ENCODE measurements at places on chromosomes 6 and 20. TPM values are rescaled to one million over a fixed set of nuclear protein-coding genes. Genes with fewer than 3 reads are reported as not detected.

- H3K4me3 ChIP-seq: no peak overlapping the region
- DNase-seq: no peak
- no peaks in the 10 kb centered on the region for H3K36me3 ChIP-seq
- H3K27me3 ChIP-seq: peaks cover 3% of the 10 kb centered on the region
- H3K27ac ChIP-seq: no peak overlapping the region
These were observed 311.9 kb upstream of the CITED2 start for GRCh38 chr6:139686308-139686707.

DNA sequence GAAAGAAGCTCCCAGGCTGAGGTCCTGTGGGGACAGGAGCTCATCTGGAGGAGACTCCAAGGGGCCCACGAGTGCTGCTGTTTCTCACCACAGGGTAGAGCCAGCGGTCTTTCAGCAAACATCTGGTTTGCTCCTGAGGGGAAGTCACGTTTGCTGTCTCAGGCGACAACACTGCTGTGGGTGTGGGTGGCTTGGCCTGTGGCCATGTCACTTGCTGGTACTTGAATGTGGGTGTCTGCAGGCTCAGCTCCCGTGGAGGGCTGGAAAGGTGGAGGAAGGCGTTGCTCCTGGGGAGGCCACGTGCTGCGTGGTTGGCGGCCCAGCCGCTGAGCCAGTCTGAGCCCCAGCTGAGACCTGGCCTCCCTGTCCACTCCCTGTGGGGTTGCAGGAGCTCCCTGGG, 52.8 kb upstream of the MPC1 start:
- no peaks in the 10 kb centered on the region for H3K36me3 ChIP-seq
- H3K4me1 ChIP-seq: peaks cover 10% of the 10 kb centered on the region
- no peak overlapping the region for H3K4me3 ChIP-seq
- peaks cover 25% of the 10 kb centered on the region for H3K27me3 ChIP-seq
- no peak overlapping the region for H3K27ac ChIP-seq

Gene TTLL9
- total RNA-seq: not detected

Gene EEF1E1
- total RNA-seq: 35.9 TPM

GRCh38 chr6:70663881-70664466, 3.7 kb upstream of the SMAP1 start:
- no peak for DNase-seq
- H3K4me1 ChIP-seq: peaks cover 19% of the 10 kb centered on the region
- no peak overlapping the region for H3K27ac ChIP-seq
- peaks cover 22% of the 10 kb centered on the region for H3K27me3 ChIP-seq

GRCh38 chr20:32871627-32872160, 13.0 kb downstream of the EFCAB8 start:
- H3K27ac ChIP-seq: no peak overlapping the region
- H3K4me1 ChIP-seq: peaks cover 2% of the 10 kb centered on the region
- no peak overlapping the region for H3K4me3 ChIP-seq
- DNase-seq: no peak
- H3K27me3 ChIP-seq: no peaks in the 10 kb centered on the region

DNA sequence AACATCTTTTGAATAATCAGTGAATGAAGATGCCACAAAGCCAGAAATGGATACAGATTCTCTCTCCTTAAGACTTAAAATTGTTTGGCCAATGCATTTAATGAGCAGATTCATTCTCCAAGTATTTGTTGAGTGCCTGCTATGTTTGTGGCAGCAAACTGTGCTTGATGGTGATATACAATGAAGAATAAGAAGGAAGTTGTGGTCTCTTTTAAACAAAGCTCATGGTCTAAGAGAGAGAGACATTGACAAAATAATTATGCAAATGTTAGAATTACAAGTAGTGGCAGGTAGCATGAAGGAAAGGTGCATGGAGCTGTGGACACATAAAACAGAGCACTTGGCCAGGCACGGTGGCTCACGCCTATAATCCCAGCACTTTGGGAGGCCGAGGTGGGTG, 28.3 kb downstream of the NFATC2 start:
- H3K27ac ChIP-seq: peak overlapping the region; percentile 86
- H3K4me3 ChIP-seq: peak overlapping the region; percentile 0
- peaks cover 51% of the 10 kb centered on the region for H3K36me3 ChIP-seq

- peak within 1 kb of the TSS; percentile 97 for H3K4me3 ChIP-seq
- H3K36me3 ChIP-seq: peaks cover 18% of the 10 kb centered on the region
- peak within 1 kb of the TSS; percentile 85 for H3K27ac ChIP-seq
- peaks cover 33% of the 10 kb centered on the region for H3K4me1 ChIP-seq
These were observed at the start of gene CDYL for GRCh38 chr6:4776131-4776492. Gene CDYL (plus strand): TSS chr6:4776404. CDS start chr6:4776784, 380 bp downstream.

DNA sequence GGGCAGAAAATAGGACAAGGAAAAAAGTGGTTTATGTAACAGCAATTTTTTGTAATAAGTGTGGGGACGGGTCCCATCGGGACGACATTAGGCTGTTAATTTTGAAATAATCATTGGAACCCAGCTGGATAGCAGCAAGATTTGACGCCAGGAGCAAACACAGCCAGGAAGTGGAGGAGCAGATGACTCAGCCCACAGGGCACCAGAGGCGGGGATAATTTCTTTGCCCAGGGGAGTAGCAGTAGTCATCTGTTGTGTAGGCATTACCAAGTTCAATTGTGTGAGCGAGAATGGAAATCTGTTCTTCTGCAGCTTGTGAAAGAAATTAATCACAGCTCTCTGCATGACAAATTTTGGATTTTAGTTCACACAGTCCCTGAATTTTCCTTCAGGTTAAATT, 22.6 kb upstream of the RIN2 start:
- no peaks in the 10 kb centered on the region for H3K36me3 ChIP-seq
- no peak for DNase-seq
- no peaks in the 10 kb centered on the region for H3K4me1 ChIP-seq
- H3K27me3 ChIP-seq: no peaks in the 10 kb centered on the region
- no peak overlapping the region for H3K4me3 ChIP-seq

Gene SLC13A3
- total RNA-seq: 0.47 TPM

- no peak overlapping the region for H3K4me3 ChIP-seq
- peaks cover 12% of the 10 kb centered on the region for H3K27me3 ChIP-seq
- no peak for DNase-seq
- H3K36me3 ChIP-seq: no peaks in the 10 kb centered on the region
- H3K27ac ChIP-seq: no peak overlapping the region
These were observed 183.4 kb downstream of the LY86 start for GRCh38 chr6:6771964-6772363.

Gene PSORS1C1
- not detected for total RNA-seq

Gene RUNX2
- total RNA-seq: 6.7 TPM

DNA sequence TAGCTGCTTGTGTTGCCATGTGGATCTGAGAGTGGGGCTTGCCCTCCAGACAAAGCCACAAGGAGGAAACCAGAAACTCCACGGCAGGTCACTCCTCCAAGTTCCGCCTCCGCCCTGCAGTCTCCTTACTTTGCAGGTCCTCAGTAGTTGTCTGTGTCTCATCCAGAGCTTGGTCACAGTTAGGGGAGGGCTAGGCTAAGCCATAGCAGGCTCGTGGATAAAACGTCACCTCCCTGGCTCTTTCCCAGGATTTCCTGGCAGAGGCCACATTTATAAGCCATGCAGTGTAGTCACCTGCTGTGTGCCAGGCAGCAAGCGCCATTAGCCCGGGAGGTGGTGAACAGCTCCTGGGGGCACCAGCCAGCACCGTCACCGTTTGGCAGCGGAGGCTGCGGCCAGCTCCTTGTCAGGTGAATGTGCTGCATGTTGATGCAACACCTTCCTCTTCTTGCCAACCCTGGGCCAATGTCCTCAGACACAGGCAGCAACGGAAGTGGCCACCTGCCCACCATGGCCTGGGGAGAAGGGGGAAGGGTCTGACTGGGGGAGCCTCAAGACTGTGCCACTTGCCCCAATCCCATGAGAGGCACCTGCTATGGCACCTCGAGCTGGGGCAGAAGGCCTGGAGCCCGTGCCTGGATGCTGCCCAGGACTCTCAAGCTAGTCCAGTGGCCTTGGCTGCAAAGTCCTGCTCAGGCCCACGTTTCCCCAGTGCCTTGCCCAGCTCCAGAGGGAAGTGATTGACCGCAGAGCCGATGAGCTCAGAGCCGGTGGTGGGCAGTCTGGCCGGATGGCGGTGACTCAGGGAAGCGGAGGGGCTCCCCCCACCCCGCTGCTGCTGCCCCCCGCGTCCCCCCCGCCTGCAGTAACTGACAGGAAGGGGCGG, 39.0 kb upstream of the SLCO4A1 start:
- H3K27me3 ChIP-seq: no peaks in the 10 kb centered on the region
- H3K4me1 ChIP-seq: peaks cover 43% of the 10 kb centered on the region
- H3K36me3 ChIP-seq: no peaks in the 10 kb centered on the region
- peak; percentile 93 for DNase-seq

GRCh38 chr20:15154070-15154469, 816.7 kb upstream of the FLRT3 start:
- H3K4me1 ChIP-seq: no peaks in the 10 kb centered on the region
- H3K27ac ChIP-seq: no peak overlapping the region
- H3K4me3 ChIP-seq: no peak overlapping the region
- no peaks in the 10 kb centered on the region for H3K36me3 ChIP-seq
- DNase-seq: no peak

DNA sequence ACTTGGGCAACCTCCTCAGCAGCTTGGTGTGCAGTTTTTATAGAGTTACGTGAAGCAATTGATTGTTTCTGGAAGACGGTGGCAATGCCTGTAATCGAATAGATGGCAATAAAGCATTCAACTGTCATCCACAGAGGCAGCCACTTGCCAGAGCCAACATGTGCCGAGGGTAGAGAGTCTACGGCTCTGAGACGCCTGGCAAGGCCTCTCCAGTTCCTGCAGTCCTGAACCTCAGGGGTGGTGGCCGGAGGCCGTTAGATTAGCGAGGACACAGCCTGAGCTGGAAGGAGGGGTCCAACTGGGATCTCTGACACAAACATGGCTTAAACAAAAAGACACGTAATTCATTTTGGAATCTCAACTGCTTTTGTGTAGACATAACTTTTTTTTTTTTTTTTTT, 775 bp upstream of the TTLL2 start:
- no peak for DNase-seq
- no peaks in the 10 kb centered on the region for H3K4me1 ChIP-seq
- no peak overlapping the region for H3K4me3 ChIP-seq
- no peak overlapping the region for H3K27ac ChIP-seq
- no peaks in the 10 kb centered on the region for H3K27me3 ChIP-seq

Gene IMPG1
- total RNA-seq: not detected

Gene RSPO3
- total RNA-seq: not detected

- H3K36me3 ChIP-seq: no peaks in the 10 kb centered on the region
- H3K4me3 ChIP-seq: no peak overlapping the region
- no peaks in the 10 kb centered on the region for H3K4me1 ChIP-seq
- DNase-seq: no peak
- H3K27ac ChIP-seq: no peak overlapping the region
These were observed 80.9 kb downstream of the HAO1 start for GRCh38 chr20:7859356-7859802.

DNA sequence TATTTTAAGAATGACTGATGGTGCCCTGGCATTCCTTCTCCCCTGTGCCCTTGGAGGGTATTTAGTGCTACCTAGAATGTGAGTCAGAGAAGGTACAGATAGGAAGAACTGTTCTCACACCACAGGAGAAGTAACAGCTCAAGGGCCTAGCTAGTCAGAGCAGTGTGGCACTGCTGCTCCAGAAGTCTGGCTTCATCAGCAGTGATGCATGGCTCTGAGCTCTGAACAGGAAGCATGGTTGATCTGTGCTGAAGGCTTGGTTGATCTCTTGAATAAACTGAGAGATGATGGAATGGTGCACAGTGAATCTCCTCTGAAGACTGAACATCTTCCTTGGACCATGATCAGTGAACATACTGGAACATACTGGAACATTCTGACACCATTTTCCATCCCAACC, 425.3 kb upstream of the SLC35B3 start:
- H3K36me3 ChIP-seq: no peaks in the 10 kb centered on the region
- H3K27me3 ChIP-seq: no peaks in the 10 kb centered on the region
- no peak for DNase-seq
- H3K4me3 ChIP-seq: no peak overlapping the region
- no peak overlapping the region for H3K27ac ChIP-seq

Gene OOEP
- total RNA-seq: not detected

Gene TENT5A
- total RNA-seq: 1.5 TPM

- peak overlapping the region; percentile 71 for H3K4me3 ChIP-seq
- DNase-seq: no peak
- H3K27ac ChIP-seq: peak overlapping the region; percentile 84
These were observed 35.6 kb upstream of the TAGAP start for GRCh38 chr6:159080217-159080976.

Gene SLC22A3
- total RNA-seq: not detected

GRCh38 chr6:134689177-134689576, 260.7 kb downstream of the ALDH8A1 start:
- no peak overlapping the region for H3K4me3 ChIP-seq
- H3K27me3 ChIP-seq: peaks cover 23% of the 10 kb centered on the region
- no peaks in the 10 kb centered on the region for H3K4me1 ChIP-seq

Gene LIN28B
- total RNA-seq: not detected

DNA sequence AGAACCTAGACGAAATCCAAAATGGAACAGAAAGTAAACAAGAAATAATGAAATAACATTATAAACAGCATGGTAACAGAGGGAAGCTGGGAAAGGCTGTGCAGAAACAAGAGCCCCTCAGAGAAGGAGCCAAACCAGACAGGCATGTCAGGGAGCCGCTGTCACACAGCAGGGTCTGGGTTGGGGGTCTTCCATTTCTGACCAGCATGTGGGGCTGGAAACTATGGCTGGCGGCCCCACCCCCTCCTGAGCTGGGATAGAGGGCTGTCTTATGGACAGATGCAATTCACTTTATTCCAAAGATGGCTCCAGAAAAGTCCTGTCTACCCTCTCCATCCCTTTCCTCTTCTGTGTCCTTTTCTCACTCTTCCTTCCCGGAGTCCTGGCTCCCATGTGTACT, 27.3 kb downstream of the C6orf89 start:
- no peak for DNase-seq
- H3K27me3 ChIP-seq: no peaks in the 10 kb centered on the region
- H3K4me1 ChIP-seq: peaks cover 22% of the 10 kb centered on the region
- H3K36me3 ChIP-seq: peaks cover 23% of the 10 kb centered on the region
- peak overlapping the region; percentile 47 for H3K27ac ChIP-seq

DNA sequence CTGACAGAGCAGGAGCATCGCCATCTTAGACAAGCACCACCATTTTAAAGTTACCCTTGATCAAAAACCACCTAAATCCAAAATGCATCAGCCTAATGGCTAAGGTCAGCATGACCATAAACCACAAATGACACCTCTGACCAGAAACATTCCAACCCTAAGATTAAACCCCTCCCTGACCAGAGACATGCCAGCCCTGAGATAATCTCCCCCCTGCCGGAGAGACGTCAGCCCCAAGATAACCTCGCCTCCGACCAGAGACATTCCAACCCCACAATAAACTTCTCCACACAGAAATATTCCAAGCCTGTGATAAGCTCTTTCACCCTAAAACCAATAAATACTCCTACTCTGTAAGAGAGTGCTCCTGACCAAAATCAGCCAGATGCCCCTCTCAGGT, 53.5 kb downstream of the PXDC1 start:
- no peaks in the 10 kb centered on the region for H3K4me1 ChIP-seq
- no peak overlapping the region for H3K4me3 ChIP-seq
- H3K36me3 ChIP-seq: no peaks in the 10 kb centered on the region
- no peak overlapping the region for H3K27ac ChIP-seq

DNA sequence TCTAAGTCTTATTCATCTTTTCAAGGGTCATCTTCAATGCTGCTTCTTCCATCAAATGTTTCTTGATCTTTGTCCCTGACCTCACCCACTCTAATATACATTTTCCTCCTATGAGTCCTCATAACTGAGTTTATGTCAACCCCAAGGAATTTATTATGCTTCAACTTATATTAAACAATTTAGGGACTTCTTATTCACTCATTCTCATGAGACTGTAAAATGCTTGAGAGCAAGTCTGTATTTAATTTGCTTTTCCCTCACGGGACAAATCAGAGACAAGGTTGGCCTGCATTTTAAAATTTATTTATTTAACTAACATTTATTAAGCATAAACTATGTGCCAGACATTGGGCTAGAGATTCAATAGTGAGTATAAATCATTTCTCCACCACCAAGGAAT, 312.0 kb upstream of the NT5E start:
- no peaks in the 10 kb centered on the region for H3K36me3 ChIP-seq
- DNase-seq: no peak
- H3K27ac ChIP-seq: no peak overlapping the region
- no peaks in the 10 kb centered on the region for H3K27me3 ChIP-seq
- H3K4me1 ChIP-seq: no peaks in the 10 kb centered on the region
